ENCODE measurements at places on chromosomes 12 and 14.

DNA sequence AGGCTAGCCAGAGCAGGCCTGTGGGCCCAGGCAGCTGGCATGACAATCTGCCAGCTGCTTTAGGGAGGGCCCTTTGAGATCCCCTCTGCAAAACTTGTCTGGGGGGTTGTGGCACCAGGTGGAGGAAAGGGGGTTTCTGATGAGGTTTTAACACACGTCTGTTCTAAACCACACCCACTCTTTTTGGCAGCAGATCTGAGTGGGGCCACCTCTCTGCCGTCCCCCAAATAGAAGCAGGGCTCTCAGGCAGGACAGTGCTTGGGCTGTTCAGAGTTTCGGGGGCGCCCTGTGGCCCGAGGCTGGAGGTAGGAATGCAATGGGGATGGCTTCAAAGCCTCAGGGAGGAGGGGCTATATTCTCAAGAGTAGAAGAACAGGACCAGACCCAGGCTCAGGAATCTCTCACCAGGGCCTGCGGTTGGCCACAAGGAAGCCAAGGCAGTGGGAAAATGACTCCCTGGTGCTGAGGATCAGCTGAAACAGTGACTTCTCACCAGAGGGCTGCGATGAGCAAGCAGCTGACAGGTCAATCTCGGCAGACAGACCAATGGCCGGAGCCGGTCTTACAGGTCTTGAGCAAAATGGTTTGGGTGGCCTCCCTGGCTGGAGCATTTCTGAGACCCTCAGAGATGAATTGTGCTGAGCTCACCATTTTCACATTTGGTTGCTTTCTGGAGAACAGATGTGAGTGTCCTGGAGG, 1.5 kb upstream of the KRT5 start:
- no peak for DNase-seq

- DNase-seq = no peak
These were observed 7.3 kb downstream of the GAPDH start for GRCh38 chr12:6541371-6542165.

- DNase-seq = no peak
These were observed 70.3 kb downstream of the SPPL3 start for GRCh38 chr12:120833849-120834248.

GRCh38 chr12:132444283-132444682, 45.7 kb upstream of the FBRSL1 start:
- no peak for DNase-seq

- DNase-seq = no peak
These were observed 60.1 kb downstream of the RPS29 start for GRCh38 chr14:49526101-49526500.

DNA sequence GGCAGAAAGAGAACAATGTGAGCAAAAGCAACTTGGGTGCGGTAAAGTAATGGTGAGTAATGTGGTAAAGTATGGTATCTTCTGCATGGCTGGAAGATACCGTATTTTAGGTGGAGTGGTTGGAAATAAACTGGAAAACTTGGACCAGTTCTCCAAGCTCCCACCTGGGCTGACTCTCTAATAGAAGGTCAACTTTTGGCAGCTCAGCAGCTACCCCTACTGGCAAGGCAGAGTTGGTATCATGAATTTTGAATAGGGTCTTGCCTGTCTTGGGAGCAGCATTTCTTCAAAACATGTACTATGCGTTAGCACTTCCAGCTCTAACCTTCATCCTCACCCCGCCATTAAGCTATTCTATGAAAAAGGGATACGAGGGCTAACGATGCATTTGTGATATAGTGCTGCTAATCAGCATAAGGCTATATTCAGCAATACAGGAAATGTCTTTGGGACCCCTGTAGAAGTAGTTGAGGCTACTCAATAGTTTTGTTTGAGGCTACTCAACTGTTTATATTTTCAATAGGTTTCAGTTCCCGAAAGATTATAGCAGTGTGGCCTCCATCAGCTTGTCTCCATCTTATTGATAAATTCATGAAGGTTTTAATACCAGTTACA, 276.3 kb upstream of the FAR2 start:
- DNase-seq = no peak

DNA sequence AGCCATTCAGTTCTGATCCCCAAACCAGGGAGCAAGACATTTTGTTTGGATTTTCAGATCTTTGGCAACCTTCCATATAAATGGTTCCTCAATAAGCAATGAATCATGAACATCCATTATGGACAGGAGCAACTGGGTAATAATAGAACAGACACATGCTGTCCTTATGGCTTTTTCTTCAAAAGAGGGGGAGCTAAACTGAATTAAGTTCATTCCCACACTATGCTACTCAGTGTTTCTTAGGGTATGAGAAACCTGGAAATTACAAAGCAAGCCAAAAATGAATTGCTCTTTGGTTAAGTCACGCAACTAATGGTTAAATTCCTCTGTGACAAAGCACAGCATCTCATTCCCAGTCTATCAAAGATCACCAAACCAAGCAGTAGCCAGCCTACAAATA, 51.0 kb downstream of the PTGER2 start:
- DNase-seq = no peak

DNA sequence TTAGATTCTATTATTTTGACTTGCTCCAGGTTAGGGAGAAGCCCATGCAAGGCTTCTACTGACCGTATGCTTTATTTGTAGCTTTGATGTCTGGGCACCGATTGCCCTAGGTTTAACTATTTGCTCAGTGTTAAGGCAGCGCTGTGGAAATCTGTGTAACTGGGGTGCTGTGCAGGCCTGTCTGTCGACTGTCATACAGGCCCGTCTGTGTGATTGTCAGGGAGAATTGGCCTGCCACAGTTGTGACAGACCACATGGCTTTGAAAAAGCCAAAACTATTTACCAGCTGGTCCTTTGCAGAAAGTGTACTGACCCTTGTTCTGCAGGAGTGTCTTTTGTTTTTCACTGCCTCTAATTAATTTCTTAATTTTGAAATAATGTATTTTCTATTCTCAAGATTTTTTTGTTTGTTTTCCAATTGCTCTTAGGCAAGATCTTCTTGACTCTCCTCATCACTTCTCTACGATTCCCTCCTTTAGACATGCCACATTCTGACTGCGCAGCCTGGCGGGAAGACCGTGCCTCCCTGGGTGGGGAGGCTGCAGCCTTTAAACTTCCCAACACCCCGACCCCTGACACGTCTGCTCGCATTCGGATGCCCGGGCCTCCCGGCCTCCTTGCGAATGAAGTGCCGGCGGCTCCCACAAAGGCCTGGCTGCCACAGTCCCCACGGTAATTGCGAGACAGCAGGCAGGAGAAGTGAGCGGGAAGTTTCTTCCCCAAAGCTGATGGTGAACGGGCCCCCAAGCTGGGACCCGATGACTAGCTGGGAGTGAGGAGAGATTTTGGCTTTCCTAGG, 99.0 kb upstream of the EVL start:
- no peak for DNase-seq

DNA sequence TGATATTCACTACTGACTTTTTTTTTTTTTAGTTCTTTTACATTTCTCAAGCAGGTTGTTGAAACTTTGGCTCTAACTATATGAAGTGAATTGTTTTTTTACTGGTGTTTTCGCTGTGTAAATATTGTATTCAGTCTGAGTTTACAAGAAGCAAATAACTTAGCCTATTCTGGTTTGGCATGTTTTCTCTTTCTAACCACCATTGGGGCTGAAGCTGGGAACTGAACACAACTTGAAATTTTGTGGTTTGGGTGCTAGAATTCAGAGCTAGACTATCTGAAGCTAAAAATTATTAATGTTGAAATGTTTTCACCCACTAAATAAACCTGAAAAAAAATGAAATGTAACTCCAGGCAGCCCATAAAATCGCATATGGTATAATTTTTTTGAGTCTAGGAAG, 37.2 kb downstream of the RAD51B start:
- DNase-seq = no peak

DNA sequence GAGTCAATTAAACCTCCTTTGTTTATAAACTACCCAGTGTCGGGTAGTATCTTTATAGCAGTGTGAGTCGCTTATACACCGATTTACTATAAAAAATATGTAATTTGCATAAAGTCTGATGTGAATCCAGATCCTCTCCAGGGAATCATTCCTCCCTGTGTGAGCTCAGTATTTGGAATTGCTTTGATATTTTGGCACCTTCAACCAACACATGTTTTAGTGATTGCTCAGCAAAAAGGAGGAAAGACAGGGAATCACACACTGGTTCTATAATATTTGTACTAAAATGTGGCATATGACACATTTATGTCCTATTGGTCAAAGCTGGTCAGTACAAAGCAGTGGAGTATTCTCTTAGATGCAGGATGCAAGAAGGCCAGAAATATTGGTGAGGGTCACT, 703.9 kb upstream of the ATXN7L3B start:
- no peak for DNase-seq

DNA sequence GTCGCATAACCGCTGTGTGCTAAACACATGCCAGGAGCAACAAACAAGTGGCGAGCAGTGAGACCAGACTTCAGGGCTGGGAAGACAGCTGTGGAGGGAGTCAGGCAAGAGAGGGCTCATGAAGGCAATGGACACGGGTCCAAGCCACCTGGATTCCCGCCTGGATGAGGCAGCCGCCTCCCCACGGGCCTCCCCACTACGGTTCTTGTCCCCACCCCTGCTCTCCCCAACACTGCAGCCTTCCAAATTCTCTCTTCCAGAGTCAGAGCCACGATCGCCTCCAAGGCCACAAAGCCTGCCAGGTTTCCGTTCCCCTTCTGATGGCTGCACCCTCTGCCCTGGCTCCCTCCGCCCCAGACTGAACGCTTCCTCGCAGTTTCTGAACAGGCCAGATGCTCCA, 36.1 kb upstream of the PIWIL1 start:
- DNase-seq = no peak

- no peak for DNase-seq
These were observed 41.6 kb downstream of the ACACB start for GRCh38 chr12:109157986-109158385.

GRCh38 chr14:53399057-53399456, 245.9 kb upstream of the DDHD1 start:
- no peak for DNase-seq

DNA sequence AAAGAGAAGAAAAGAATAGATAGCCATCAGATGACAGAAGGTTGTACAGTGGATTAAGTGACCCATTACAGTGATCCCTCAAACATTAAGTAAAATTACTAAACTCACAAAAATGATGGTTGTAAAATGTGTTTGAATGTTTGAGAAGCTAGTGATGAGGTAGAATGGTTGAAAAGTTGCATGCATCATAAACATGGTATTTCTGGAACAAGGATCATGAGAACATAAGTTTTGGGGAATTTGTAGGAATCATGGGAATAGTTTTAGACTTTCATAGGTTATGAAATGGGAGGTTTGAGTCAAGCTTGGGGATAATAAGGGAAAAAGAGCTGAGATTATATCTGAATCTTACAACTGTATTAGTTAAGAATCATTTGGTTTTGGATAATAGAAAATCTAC, 34.1 kb upstream of the NEDD1 start:
- DNase-seq = no peak
